ENCODE measurements at places on chromosomes 5 and 9.
A peak's percentile ranks its signal among the peaks of the same experiment; 100 is the strongest.

- peak; percentile 58 for DNase-seq
These were observed 29.0 kb downstream of the RGS3 start for GRCh38 chr9:113492343-113493202.

DNA sequence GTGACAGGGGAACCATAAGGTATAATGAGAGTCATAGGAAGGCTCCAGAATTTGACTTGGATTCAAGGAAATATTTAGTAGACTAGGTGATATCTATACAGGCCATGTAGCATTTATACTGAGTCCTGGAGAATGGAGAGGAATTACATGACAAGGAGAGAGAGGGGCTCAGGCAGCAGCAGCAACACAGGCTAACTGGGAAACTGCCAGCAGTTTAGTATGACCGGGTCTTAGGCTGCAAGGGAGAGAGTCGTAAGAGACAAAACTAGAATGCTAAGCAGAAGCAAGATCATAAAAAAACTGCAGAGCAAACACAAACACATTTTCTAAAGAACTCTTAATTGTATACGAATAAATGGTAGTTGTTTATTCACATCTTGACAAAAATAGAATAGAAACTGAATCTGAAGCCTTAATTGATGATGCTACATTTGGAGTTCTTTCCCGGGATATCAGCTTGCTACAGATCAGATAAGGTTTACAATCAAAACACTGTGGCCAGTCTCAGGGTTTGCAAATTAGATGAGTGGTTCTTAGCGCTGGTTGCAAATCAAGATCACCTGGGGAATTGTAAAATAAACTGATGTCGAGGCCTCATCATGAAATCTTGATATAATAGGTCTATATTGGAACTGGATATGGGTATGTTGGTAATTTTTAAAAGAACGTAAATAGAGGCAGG lies 480.0 kb upstream of the C9orf72 start:
- no peak for DNase-seq

- DNase-seq: no peak
These were observed 25.7 kb downstream of the PDGFRB start for GRCh38 chr5:150129813-150130492.

DNA sequence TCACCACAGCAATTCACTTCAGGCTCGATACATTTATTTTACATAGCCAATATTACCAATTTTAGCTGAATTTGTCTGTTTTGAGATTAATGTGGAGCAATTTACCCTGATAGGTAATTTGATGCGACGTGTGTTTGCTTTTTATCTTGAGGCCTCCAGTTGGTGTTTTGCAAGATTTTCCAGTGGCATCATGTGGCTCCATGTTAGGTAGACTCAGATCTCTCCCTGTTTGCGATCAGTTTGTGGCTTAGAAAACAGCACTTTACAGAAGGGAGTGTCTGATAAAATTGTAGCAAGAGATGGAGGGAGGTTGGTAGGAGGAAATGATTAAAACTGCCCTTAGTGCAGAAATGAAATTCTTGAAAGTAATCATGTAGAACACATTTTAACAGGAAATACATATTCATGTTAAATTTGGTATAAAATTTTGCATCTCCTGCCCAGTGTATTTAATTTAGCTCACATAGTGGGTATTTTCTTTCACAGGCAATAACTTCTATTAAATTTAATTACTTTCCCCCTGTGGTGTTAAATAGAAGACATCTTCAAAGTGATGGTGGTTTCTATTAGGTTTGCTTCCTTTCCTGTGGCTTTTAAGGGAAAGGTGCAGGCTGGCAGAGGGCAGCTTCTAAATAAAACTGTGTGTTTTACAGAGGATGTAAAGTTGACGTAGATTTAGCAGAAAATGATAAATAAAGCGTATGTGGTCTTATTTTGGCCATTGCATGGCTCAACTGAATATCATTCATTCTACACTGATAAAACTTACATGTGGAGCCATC lies 135.8 kb downstream of the KDM4C start:
- no peak for DNase-seq

- no peak for DNase-seq
These were observed 28.8 kb downstream of the SPOCK1 start for GRCh38 chr5:137470111-137470920.

GRCh38 chr9:110072597-110073355 lies 135.2 kb downstream of the C9orf152 start:
- no peak for DNase-seq

- no peak for DNase-seq
These were observed 197.9 kb downstream of the CACNA1B start for GRCh38 chr9:138075496-138075895.

- DNase-seq: no peak
These were observed 186.5 kb downstream of the ARHGEF28 start for GRCh38 chr5:73812457-73812856.

DNA sequence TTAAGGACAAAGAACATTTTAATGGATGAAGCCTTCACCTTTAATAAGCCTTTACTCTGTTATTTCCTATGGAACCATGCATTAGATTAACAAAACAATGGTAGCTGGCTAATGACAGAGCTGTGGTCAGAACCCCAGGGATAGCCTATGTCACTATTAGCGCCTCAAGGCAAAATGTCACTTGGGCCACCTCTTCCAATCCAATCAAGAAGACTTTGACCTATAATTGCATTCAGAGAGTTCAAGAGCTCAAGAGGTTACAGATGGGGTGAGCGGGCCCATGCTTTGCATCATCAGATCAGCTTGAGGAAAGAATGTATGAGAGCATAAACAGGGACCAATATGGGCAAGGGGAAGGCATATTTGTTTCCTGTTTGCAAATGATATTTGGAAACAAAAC lies 425.1 kb downstream of the ARHGEF28 start:
- DNase-seq: no peak

- DNase-seq: no peak
These were observed 29.4 kb upstream of the ADAMTS2 start for GRCh38 chr5:179374506-179375235.

- DNase-seq: no peak
These were observed 13.5 kb downstream of the TRAF1 start for GRCh38 chr9:120912958-120913646.

- DNase-seq: no peak
These were observed 478.9 kb upstream of the NMUR2 start for GRCh38 chr5:152884006-152884405.

DNA sequence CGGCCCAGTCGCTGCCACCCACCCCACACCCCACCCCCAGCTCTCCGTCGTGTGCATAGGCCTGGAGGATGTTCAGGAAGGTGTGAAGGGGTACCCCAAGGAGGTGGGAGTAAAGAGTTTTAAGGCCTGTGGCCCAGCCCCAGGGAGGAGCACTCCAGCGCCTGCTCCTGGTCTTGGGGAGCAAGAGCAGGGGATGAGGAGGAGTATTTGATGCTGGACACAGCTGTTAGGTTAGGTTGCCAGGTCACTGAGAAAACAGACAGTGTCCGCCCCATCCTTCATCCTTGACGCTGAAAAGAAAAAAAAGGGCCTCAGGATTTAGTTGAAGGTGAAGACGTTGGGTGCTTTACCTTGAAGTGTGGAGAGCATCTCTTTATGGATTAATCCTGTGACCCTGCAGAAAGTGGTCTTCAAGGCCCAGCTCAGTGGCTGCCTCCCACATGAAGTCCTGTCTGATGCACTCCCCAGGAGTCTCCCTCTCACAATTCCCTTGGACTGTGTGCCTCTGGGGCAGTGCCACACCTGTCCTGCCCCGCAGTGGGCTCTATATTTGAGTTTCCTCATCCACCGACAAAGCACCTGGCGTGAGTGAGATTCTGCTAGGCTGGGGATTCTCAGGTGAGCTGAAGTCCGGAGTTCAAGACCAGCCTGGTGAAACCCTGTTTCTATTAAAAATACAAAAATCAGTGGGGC lies 101.8 kb downstream of the SPRY4 start:
- no peak for DNase-seq

GRCh38 chr9:130042406-130042884 lies 544 bp downstream of the FNBP1 start:
- DNase-seq: no peak

GRCh38 chr9:98427491-98427890 lies 172.0 kb upstream of the TBC1D2 start:
- DNase-seq: no peak

- DNase-seq: no peak
These were observed 122.4 kb upstream of the GAS1 start for GRCh38 chr9:87069690-87070089.

- DNase-seq: no peak
These were observed 403.1 kb upstream of the ZNF608 start for GRCh38 chr5:125149527-125149926.

GRCh38 chr5:158462349-158463114 lies 603.6 kb upstream of the CLINT1 start:
- no peak for DNase-seq

GRCh38 chr5:157530226-157530972 lies 45.2 kb downstream of the ADAM19 start:
- DNase-seq: no peak

GRCh38 chr5:122312591-122313406 lies 762 bp downstream of the SNCAIP start:
- DNase-seq: no peak

- no peak for DNase-seq
These were observed 2.4 kb upstream of the DAB2 start for GRCh38 chr5:39427229-39427628.

DNA sequence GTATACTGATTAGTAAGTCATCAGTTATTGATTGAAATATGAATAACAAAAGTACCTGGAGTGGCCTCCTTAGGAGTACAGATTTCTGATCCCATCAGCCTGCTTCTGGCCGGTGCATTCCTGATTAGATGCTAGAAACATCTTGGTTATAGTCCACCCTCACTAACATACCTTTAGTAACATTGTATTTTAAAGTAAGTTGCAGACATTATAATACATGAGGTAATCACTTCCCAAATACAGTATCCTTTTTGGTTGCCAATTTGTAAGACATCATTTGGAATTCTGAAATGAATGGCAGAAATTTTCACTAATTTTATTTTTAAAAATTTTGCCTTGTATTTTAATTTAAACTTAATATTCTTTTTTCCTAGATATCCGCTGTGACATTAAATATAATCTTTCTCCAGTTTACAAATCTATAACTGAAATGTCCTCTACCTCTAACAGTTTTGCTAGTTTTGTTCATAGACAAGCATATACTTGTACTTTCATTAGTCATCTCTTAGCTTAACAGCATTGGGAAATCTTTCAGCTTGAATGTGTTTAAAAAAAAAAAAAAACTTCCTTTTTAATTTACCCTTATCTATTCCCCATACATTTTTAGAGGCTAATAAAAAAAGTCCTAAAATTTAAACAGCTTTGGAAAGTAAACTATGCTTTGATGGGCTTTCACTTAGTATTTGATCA lies 178.9 kb downstream of the XRCC4 start:
- no peak for DNase-seq

DNA sequence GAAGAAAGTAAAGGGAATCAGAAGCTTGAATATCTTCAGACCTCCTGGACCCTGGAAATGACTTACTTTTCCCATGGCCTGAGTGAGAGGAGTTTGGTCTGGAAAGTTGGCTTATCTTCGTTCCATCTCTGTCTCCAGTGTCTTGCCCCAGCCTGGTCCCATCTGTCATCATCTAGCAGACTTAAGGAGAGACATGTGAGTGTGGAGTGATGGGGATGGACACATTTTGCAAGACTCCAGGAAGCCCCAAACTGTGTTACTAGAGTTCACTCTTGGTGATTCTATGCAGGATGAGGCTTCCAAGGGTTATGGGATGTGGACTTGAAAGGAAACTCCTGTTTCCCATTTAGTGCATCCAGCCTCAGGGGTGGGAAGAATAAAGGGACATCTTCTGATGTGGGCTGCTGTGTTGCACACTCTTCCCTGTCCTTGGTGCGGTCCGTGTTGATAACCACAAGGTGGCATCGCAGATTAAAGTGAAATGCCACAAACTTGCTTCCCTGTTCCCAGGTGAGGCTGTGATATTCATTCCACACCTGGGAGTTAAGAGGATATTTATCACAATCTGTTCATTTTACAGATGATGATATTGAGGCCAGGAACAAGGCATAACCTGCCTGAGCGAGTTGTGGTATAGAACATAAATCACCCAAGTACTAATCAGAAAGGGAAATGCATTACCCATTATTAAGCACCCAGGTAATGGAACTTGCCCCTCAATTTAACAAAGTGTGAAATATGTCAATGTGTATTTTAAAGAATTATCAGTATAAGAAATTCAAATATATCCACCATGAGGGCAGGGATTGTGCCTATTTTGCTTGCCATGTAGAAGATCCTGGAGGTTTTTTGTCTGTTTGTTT lies 269.9 kb upstream of the PAPPA start:
- DNase-seq: no peak

- no peak for DNase-seq
These were observed 305.4 kb upstream of the MSX2 start for GRCh38 chr5:174418809-174419539.

GRCh38 chr9:107815782-107816560 lies 326.4 kb upstream of the KLF4 start:
- no peak for DNase-seq

GRCh38 chr5:139193928-139194327 lies 4.2 kb downstream of the SIL1 start:
- DNase-seq: no peak

- DNase-seq: no peak
These were observed 19.7 kb upstream of the VLDLR start for GRCh38 chr9:2601785-2602378.

DNA sequence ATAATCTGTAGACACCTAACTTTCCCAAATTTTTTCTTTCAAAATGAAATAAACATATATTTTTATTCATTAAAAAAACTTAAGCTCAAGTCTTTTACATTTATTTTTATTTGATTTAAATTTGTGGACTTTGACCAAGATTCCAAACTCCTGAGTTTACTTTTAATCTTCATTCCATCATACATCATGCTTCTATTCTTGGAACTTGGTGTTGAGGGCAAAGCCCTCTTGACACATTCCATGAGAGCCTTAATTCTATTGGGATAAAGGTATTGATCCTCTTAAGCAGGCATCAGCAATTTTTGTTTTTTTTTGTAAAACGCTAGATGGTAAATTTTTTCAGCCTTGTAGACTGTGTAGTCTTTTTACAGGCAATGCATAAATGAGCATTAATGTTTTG lies 53.6 kb downstream of the FBXO4 start:
- DNase-seq: no peak

- DNase-seq: no peak
These were observed 80.3 kb upstream of the EQTN start for GRCh38 chr9:27377147-27377807.

DNA sequence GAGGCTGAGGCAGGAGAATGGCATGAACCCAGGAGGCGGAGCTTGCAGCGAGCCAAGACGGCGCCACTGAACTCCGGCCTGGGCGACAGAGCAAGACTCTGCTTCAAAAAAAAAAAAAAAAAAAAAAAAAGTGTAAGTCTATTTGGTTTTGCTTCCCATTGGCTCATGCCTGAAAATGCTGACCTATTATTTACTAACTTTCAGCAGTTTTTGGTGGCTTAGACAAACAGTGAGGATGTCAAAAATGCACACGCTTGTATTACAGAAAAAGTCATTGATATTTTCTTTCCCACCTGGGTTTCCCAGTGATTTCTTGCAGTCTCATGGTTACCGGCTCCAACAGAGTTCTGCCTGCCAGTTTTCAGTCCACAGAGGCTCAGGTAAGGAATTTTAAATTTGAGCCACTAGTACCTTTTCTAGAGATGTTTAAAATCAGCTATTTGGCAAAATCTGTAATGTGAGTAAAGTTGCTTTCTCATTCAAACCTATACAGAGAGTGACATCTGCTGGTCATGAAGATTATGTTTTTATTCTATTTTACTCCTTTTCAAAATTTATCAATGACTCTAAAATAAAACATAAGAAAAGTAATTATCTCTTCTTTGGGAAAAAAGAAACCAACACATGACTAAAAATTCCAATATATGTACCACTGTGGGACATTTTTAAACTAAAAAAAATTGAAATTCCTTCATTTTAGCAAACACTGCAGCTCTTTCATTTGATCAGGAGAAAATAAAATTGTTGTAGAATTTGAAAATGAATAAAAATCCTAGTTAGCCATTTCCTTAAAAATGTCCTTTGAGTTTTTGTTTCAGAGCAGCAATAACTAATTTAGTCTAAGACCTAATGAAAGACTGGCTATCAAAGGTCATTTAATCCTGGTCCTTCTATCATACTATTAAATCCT lies 8.8 kb downstream of the FAM200C start:
- no peak for DNase-seq

Data from DMS79 (cell line).